Thyroid gland (tissue), 4 donors: ENCODE measurements at places on chromosomes 4 and X. TPM values are rescaled to one million over a fixed set of nuclear protein-coding genes. Genes with fewer than 3 reads are reported as not detected.

- DNase-seq: no peak
Measured at GRCh38 chr4:113773014-113773413, 11.5 kb upstream of the CAMK2D start.

DNA sequence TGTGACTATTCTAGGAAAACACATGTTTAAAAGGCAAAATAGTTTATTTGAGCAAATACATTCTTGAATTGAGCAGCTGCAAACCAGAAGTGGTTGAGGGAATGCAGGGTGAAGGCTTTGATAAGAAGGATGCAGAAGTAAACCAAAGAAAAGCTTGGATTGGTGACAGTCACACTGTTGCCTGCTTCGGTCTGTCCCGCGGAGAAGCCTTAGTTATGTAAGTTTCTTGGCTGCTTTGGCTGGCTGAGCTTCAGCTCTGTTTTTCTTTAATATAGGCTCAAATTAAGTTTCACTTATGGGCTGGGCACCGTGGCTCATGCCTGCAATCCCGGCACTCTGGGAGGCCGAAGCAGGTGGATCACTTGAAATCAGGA lies 67.6 kb downstream of the FAM53A start:
- peak; percentile 39 for DNase-seq

DNA sequence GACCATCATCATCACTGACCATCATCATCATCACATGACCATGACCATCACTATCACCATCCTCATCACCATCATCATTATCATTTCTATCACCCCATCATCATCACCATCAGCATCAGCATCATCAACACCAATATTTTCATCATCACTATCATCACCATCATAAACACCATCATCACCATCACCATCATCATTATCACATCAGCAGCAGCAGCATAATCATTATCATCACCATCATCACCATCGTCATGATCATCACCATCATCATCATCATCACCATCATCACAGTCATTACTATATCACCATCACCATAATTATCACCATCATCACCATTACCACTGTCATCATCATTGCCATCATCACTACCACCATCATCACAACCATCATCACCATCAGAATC lies 117.6 kb downstream of the DHRSX start:
- DNase-seq: no peak

- DNase-seq: no peak
Measured at GRCh38 chr4:187204389-187204918, 480.8 kb upstream of the FAT1 start.

DNA sequence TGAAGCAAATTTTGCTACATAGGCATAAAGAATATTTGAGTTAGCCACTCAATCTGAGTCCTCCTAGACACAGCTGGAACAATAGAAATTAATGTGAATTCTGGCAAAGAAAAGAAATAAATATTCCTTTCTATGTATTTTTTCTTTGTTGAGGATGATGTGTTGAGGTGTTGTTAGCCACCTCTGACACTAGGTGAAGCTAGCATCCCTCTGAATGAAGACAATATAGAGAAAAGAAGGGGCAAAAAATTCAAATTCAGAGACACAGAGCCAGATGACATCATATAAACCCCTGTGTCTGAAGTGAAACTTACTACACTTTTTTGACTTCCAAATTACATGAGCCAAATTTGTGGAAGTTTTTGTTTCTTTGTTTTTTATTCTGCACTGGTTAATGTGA lies 34.6 kb upstream of the TMPRSS11D start:
- DNase-seq: no peak

DNA sequence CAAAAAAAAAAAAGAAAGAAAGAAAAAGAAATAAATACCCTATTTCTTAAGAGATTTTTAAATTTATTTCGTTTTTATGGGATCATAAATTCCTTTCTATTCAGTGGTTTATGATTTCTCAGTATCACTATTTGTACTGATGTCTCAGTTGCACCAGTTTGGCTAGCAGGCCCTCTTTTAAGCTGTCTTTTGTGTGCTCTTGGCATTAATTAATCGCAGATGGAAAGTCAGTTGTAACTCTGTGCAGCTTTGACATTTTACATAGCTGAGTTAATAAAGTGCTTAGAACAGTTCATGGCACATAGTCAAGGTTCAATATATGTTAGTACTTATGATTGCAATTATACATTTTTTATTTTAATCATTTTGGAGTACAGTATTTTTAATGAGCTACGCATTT lies 123.7 kb upstream of the NUDT6 start:
- no peak for DNase-seq

- no peak for DNase-seq
Measured at GRCh38 chr4:38672397-38673129, 8.6 kb downstream of the KLF3 start.

DNA sequence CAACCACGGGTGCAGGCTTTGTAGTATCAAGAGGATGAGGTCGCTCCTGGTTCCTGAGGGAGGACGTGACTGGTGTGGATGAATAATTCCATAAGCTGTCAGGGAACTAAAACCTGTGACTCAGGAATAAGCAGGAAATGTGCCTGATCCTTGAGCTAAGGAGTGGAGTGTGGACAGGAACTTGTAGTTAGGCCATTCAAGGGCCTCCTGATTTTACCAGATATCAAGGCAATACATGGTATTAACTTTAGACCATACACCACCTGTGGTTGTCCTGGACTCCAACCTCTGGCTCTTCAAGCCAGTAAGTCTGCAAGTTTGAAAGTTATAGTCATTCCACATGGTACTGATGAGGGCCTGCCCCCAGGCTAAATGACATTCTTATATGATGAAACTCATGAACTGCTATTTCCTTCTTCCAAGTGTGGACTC lies 12.1 kb upstream of the ING2 start:
- DNase-seq: no peak

DNA sequence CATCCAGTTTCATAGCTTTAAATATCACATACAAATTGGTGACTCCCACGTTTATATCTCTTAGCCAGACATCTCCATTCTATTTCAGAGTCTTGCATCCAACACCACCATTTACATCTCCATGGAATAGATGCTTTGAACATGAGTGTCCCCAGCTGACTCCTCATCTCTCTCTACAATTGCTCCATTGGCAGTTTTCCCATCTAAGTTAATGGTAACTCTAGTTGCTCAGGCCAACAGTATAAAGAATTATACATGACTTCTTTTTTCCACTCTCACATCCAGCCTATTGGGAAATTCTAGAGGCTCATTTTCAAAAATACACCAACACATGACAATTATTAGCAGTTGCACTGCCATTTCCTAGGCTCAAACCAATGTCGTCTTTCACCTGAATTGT lies 388.2 kb downstream of the STIM2 start:
- DNase-seq: no peak

DNA sequence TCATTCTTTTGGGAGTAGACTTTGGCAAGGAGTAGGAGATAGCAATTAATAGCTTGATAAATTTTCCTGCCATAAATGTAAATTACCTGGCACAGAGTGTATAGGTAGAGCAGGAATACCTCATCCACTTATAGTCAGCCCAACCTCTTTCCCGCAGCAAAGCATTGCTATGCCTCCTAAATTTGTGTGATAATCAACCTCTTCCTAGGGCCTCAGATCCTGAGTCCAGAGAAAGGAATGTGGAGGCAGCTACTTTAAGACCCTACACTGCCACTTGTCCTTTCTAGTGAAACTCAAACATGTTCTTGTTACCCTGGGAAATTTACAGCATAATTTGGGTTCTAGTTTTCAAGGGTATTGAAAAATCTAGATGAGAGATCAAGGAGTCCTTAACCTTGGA lies 919.0 kb downstream of the RAPGEF2 start:
- no peak for DNase-seq

- peak; percentile 30 for DNase-seq
Measured at GRCh38 chr4:101102114-101102742, 245.1 kb downstream of the PPP3CA start.

DNA sequence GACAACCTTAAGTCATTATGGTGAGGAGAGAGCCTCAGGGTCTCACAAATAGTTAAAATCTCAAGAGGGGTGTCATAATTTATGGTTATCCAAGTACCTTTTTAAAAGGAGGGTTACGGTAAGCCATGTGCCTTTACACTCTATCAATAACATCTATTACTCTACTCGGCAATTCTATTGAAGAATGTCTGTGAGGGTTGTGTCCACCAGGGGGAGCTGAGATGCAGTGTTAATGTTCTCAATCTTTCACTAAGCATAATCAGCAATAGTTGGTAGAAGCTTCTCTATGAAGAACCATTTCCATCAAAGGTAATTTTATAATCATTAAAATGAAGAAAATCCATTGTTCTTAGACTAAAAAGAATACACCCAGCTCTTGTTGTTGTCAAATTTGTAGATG lies 457.4 kb downstream of the CENPC start:
- no peak for DNase-seq

GRCh38 chr4:91990726-91991125 lies 313.0 kb upstream of the GRID2 start:
- DNase-seq: no peak

DNA sequence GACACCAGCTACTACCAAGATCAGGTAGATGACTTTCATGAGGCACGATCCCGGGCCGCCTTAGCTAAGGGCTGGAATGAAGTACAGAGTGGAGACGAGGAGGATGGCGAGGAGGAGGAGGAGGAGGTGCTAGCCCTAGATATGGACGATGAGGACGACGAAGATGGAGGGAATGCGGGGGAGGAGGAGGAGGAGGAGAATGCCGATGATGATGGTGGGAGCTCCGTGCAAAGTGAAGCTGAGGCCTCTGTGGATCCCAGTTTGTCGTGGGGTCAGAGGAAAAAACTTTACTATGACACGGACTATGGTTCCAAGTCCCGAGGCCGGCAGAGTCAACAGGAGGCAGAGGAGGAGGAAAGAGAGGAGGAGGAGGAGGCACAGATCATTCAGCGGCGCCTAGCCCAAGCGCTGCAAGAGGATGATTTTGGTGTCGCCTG lies 481 bp downstream of the UTP3 start:
- no peak for DNase-seq

- DNase-seq: no peak
Measured at GRCh38 chr4:159009521-159009920, 93.4 kb upstream of the RAPGEF2 start.

DNA sequence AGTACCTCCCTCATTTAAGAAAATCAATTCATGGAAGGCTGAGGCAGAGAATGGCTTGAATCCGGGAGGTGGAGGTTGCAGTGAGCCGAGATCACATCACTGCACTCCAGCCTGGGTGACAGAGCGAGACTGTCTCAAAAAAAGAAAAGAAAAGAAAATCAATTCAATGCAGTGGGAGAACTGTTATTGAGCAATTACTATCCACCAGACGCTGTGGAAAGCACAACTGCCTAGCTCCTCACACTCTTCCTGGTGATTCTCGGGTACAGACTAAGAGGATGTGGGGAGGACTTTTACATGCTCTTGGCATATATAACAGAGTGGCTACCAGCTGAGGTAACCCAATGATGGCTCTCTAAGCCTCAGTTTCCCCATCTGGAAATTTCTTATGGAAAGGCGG lies 2.7 kb upstream of the TMSB4X start:
- DNase-seq: no peak

- peak; percentile 27 for DNase-seq
Measured at GRCh38 chrX:18377796-18378195, 23.3 kb upstream of the SCML2 start.

Gene RNF175
- not detected for total RNA-seq

Gene NCAPG
- 1.3 TPM for total RNA-seq

Gene GPR119
- total RNA-seq: not detected

Gene NDST3
- total RNA-seq: 0.88 TPM

Gene FAT4
- 33.5 TPM for total RNA-seq

Gene UGT2B10
- total RNA-seq: not detected

Gene TRIM2
- 146 TPM for total RNA-seq

Gene FAM9C
- total RNA-seq: 0.11 TPM

Gene SMR3B
- not detected for total RNA-seq

Gene NEXMIF
- 1.6 TPM for total RNA-seq

Gene TIGD4
- total RNA-seq: 1.8 TPM

Gene SLC34A2
- total RNA-seq: 88.3 TPM
